ENCODE measurements at places on chromosomes 12 and 14. TPM values are rescaled to one million over a fixed set of nuclear protein-coding genes. Genes with fewer than 3 reads are reported as not detected.

The ESPL1 gene
- 2.7 TPM for total RNA-seq

The COCH gene
- total RNA-seq: not detected

The CD4 gene
- total RNA-seq: 224 TPM

The CCND2 gene
- 206 TPM for total RNA-seq

The CATSPERB gene
- total RNA-seq: 2.7 TPM

The PRICKLE1 gene
- total RNA-seq: 2.2 TPM

DNA sequence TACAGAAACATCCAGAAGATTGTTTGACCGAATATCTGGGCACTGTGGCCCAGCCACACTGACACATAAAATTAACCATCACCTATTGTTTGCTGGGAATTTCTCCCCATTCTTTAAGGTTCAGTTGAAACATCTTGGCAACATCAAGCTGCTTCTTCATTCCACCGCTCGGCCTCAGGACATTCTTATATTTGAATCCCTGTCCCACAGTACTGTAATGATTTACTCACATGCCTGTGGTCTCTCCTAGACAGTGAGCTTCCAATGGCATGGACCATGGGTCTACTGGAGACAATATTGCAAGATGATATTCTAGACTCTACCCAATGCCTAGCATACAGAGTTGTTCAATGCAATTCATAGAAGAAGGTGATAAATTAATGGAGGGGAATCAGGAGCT is 56.1 kb downstream of the EMP1 start:
- DNase-seq: no peak

GRCh38 chr14:20415782-20416206 is 2.5 kb upstream of the TEP1 start:
- peak; percentile 48 for DNase-seq

GRCh38 chr14:44812672-44813071 is 149.1 kb downstream of the KLHL28 start:
- no peak for DNase-seq

DNA sequence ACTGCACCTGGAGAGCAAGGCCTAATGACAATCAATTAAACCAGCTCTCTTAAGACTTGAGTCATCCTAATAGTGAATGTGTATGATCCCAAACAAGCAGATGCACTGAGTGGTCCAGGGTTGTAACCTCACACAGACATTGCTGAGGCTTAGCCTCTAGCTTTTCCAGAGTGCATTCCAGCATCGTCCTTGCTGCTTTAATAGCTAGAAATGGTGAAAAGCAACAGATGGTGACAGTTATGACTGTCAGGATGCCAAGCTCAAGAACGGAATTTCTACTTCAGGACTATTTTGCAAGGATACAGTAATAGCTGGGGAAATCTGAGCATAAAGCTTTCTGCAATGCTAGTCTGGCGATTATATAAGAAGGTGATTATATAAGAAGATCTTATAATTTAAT is 34.6 kb downstream of the PTPRR start:
- DNase-seq: no peak

Data from CD4-positive, CD25-positive, alpha-beta regulatory T cell (primary cell).